ENCODE measurements at places on chromosomes 5 and 9.
A peak's percentile ranks its signal among the peaks of the same experiment; 100 is the strongest.

DNA sequence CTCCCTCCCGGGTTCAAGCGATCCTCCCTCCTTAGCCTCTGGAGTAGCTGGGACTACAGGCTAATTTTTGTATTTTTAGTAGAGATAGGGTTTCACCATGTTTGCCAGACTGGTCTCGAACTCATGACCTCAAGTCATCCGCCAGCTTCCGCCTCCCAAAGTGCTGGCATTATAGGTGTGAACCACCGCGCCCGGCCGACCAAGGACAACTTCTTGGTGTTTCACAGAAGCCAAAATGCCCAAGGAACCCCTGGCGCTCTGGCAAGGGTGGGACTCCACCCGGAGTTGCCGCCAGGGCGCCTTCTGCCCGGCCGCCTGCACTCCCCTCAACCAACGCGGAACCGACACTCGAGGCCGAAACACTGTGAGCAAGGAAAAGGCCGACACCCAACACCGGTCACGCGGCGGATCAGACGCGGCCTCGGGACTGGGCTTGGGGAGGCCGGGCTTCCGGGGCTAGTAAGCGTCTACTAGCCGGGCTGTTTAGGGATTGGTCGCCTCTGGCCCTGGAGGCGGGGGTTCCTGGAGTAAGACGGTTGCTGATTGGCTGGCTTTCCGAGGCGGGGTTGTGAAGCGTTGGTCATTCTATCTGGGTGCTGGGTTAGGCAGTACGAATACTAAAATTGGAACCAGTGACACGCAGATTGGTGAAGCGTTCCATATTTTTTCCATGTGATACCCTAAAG, 7.7 kb upstream of the CFAP157 start:
- peak; percentile 89 for DNase-seq

DNA sequence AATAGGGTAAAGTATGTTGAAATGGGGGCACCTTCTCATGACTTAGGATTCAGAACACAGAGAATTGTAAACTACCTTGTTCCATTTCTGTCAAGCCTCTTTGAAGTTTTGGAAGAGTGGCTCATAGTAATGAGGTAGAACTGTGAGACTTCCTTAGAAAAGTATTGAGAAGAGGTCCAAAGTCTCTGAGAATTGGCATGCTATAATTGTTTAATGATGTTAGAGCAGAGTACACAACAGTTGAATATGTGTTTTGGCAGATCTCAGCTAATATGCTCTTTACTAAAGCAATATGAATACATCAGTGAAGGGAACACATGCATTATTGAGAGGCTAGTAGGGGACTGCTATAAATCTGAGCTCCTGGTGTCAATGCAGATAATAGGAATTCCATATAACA, 579.4 kb upstream of the RIOK2 start:
- DNase-seq, result no peak

DNA sequence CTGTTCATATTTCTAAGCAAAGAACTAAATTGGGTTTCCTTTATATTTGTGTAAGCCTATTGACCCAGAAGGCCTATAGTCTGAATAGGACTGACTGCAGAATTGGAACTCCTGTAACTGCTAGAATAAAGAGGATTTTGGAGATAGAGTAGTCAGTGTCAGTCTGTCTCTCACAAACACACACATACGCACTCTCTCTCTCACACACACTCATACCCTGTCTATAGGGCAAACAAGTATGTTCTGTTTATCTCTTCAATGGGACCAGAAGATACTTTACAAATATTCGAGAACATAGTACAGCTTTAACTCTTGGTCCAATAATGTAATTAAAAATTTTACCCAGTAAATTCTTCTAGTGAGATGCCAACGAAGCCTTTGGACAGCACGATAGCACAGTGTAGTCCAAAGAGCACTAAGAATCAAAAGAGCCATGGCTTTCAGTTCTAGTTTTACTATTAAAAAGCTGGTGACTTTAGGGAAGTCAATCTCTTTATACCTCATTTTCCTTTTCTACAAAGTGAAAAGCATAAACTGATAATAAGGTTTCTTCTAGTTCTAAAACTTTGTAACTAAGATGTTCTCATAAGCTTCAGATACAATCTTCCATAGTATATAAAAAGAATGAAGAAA, 19.3 kb downstream of the ABHD17B start:
- DNase-seq, result no peak

GRCh38 chr9:5326187-5326586, 13.5 kb downstream of the RLN1 start:
- no peak for DNase-seq

GRCh38 chr9:69174616-69175463, 763 bp downstream of the TJP2 start:
- peak; percentile 80 for DNase-seq

- no peak for DNase-seq
Measured at GRCh38 chr9:111475195-111475594, 9.0 kb downstream of the ECPAS start.

DNA sequence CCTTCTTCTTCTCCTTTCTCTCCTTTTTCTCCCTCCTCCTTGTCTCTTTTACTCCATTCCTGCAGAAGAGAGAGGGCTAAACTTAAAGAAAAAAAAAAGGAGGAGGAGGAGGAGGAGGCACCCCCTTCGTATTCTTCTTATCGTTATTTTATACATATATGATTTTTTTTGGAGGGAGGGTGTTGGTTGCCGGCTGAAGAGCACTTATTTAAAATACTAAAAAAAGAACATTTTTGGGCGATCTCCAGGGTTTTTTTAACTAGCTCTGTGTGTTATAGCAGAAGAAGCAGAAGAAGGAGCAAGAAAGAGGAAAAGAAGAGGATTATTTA, 381 bp downstream of the NR2F1 start:
- DNase-seq, result no peak

GRCh38 chr9:123724211-123724796, 205.6 kb downstream of the DENND1A start:
- peak; percentile 51 for DNase-seq

- no peak for DNase-seq
Measured at GRCh38 chr5:118450554-118451332, 537.6 kb downstream of the DTWD2 start.

GRCh38 chr5:98968056-98968564, 39.3 kb upstream of the CHD1 start:
- DNase-seq, result no peak

DNA sequence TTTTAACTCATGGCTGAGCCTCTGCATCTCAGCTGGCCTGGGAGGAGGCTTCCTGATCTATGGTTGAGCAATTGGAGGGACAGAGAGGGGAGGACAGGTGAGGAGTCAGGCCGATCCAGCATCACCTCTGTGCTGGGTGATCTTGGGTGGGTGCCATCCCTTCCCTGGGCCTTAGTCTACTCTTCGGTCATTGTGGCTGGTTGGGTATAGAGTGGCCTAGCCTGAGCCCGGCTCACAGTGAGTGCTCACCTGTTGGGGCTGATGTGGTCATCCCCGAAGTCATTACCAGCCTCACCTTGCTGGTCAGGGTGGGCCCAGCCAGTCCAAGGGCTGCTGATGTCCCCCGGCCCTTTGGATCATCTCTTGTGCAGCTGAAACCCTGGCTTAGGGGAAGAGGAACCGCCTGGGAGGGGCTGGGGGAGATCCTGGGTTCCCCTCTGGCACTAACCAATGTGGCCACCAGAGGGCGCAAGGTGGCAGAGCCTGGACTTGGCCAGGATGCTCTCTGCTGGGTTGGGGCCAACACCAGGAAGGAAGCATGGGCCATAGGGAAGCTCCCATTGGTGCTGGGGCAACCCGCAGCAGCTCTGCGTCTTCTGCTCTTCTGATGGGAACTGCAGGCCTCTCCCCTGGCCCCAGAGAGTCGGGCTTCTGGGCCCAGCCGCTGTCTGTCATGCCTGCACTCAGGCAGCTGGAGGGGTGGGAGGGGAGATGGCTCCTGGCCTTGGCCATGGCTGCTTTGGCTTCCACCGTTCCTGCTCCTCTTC, 17.3 kb upstream of the ODF2 start:
- DNase-seq, result peak; percentile 40

- DNase-seq, result no peak
Measured at GRCh38 chr9:69627281-69627680, 44.9 kb downstream of the APBA1 start.

- no peak for DNase-seq
Measured at GRCh38 chr9:134040781-134041648, 15.7 kb downstream of the BRD3OS start.

GRCh38 chr9:136021872-136022681, 60.9 kb upstream of the UBAC1 start:
- no peak for DNase-seq

DNA sequence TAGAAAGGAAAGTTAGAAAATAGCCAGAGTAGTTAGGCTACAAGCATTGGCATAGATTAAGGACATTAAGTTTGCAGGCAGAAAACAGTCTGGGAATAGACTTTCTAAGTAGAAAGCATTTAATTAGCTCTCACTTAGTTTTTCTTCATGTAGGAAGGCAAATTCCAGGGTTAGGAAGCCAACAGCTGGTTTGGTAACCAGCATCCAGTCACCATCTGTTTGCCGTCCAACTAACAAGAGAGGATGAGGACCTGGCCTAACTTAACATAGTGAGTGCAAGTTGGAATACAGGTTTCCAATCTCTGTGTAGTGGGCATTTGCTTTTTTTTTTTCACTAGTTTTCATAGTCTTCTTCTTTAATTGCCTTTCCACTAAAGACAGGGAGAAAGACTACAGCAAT, 121.7 kb upstream of the NR3C1 start:
- no peak for DNase-seq

GRCh38 chr9:33785914-33786313, 9.4 kb upstream of the PRSS3 start:
- no peak for DNase-seq

DNA sequence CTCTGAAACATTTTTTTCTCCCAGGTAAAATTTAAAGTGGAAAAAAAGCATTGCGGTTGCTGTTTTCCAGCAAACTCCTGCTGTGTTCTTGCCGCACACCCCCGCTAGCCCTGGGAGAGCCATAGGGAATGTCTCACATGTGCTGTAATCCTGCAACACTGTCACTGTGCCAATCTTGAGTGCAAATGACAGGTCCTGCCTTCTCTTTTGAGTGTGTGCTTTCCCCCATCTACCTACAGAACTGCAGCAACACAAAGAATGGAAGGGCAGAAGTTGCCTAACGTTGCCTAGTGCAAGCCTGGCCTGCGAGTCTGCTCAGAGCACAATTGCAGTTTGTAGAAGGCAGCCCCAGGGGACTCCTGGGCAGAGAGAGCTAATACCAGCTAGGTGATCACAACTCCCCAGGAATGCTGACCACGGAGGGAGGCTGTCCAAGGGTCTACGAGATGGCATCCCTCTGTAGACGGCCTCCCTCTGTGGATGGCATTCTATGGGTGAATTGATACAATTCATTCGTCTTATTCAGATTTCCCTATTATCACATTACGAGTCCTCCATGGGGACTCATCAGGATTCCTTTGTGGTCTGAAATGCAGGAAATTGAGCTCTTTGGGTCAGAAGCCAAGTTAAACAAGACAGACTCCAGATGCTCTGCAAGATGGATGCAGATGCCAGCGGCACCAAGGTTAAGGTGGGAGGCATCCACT, 172.6 kb upstream of the S1PR3 start:
- no peak for DNase-seq

- DNase-seq, result no peak
Measured at GRCh38 chr9:121324755-121325154, 45.3 kb downstream of the STOM start.

GRCh38 chr5:94469894-94470329, 148.5 kb downstream of the KIAA0825 start:
- DNase-seq, result no peak

GRCh38 chr5:109062664-109063063, 315.0 kb downstream of the FER start:
- DNase-seq, result no peak

DNA sequence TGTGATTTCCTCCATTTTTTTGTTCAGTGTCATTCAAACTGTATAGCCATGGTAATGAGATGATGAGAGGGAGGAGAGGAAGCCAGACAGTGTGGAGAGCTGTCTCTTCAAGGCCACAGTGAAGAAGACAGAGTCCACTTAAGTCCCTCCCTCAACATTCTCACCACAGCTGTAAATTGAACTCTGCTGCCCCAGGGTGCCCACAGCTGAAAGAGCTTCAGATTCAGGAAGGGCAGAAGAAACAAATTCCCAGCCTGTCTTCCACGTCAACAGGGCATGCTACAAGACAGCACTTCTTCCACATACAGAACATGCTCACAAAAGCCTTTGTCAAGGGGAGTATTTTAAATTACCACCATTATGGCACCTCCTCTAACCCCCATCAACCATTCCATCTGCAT, 100.4 kb downstream of the KLHL3 start:
- DNase-seq, result no peak

DNA sequence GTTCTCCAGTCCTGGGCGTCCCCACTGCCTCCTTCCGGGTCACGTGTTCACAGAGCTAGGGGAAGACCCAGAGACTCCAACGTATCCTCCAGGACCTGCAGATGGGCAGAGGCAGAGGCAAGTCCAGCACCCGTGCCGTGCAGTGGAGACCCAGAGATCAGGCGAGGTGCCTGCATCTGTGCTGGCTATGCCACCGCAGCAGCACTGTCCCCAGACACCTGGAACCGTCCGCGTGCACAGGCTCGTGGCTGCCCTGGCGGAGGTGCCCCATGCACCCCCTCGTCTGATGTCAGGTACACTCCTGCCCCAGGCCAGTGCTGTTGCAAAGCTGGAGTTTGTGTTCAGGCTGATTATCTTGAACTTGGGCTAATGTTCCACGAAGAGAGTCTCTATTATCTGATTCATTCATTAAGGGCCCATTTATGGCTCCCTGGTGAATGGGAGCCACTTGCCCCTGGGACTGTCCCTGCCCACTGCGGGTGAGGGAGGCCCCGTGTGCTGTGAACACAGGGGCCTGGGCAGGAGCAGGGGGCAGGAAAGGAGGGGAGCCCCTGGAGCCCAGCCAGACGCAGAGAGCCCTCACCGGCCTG, 13.7 kb downstream of the IRX4 start:
- no peak for DNase-seq

DNA sequence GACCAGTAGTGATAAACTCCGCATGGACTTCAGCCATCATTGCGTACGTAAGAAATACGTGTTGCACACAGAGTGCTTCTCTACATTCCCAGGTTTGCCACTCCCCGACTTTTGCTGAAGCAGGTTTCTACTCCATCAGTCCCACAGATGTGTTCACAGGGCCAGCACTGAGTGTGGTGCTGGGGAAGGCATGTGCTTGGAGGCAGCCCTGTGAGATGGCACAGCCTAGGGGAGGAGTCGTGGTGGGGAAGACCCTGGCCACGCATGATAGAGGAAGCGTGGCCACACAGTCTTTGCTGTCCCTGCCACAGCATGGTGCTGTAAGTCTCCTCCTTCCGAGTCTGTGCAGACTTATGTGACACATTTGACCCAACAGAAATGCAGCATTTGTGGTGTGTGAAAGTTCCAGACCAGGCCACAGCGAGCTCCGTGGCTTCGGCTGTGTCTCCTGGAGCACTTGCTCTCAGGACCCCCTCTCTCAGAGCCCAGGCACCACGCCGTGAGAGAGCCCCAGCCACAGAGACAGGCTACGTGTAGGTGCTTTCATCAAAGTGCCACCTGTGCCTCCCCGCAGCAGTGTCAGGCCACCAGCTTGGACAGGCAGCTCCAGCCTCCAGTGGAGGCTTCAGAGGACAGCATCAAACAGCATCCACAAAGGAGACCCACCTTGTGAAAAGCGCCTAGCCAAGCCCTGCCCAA, 197.8 kb downstream of the AUH start:
- no peak for DNase-seq

DNA sequence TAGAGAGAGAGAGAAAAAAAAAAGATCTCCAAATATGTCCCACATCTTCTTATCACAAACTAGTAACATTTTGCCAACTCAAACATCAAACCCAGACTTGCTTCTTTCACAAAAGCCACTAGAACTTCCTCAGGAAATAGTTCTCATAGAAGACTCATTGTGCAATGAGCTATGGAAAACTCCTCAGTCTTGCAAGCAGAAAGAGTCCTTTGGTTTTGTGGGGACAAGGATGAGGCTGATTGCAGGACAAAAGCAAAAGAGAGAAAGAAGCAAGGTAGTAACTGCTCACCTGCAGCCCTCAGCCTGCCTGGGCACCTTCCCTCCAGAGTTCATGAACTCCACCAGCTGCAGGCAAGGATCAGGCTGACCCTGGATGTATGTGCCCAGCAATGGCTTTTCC, 399.0 kb downstream of the IRX1 start:
- DNase-seq, result no peak
